ENCODE measurements at places on chromosomes 2 and 18.
A peak's percentile ranks its signal among the peaks of the same experiment; 100 is the strongest.

DNA sequence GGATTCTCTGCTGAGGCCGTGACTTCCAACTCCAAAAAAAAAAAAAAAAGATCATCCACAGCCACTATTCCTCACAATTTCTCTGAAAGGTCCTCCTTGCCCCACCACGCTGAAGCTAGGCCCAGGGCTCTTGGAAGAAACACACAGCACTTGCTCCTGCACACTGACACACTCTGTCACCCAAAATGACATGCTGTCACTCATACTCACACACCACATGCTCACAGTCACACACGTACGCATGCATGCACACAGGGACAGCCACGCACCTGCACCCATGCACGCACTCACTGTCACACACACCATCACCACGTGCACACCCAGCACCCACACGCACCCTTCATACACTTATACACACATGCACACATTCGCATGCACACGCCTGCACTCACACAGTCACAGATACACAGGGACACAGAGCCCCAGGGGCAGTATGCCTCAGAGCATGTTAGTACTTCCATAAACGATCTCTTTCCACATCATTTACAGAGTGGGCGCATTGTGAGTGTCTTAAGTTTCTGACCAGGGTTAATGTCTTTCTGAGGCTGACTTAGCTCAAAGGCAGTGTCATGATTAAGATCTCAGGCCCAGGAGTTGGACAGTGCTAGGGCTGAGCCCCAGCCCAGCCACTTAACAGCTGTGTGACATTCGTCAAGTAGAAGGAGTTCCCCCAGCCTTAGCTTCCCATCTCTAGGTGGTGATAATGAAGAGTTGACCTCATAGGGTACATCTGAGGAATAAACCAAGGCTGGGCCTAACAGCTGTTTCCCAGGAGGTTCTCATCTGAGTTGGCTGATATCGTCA lies 93.4 kb downstream of the GLI2 start:
- DNase-seq, result peak; percentile 20

DNA sequence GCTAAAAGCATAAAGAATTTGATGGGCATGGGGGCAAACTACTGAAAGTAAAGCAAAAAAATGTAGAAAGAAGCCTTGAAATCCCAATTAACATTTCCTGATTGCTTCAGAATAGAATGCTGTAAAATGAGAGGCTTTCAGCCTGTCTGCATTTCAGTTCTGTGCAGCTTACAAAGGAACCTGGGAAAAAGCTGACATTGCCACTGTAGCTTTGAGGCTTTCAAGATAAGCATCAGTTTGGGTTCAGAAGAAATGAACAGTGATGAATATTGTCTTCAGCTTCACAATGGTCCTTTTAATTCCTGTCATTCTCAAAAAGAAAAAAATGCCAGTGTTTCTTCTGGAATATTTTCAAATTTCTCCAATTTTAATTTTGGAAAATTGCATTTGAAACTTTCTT lies 242.7 kb downstream of the LRRTM1 start:
- DNase-seq, result no peak

GRCh38 chr18:78939734-78940494 lies 39.7 kb upstream of the SALL3 start:
- no peak for DNase-seq

DNA sequence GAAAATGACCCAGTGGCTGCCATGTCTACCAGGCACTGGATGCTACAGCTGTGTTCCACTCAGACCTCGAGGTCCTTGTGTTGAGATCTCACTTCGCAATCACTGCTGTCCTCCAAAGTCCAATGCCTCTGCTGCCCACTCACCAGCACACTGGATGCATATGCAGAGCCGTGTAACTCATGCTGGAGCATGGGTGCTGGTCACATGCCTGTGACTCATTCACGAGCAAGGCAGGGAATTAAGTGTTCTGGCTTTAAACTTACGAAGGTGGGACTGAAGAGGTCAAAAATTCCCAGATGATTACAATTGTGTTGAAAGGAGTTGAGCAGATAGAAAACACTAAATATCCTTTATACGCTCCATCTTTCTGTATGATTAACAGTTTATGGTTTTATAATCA lies 417.5 kb downstream of the NUP35 start:
- no peak for DNase-seq

GRCh38 chr18:46294751-46295150 lies 190.6 kb downstream of the HAUS1 start:
- no peak for DNase-seq

DNA sequence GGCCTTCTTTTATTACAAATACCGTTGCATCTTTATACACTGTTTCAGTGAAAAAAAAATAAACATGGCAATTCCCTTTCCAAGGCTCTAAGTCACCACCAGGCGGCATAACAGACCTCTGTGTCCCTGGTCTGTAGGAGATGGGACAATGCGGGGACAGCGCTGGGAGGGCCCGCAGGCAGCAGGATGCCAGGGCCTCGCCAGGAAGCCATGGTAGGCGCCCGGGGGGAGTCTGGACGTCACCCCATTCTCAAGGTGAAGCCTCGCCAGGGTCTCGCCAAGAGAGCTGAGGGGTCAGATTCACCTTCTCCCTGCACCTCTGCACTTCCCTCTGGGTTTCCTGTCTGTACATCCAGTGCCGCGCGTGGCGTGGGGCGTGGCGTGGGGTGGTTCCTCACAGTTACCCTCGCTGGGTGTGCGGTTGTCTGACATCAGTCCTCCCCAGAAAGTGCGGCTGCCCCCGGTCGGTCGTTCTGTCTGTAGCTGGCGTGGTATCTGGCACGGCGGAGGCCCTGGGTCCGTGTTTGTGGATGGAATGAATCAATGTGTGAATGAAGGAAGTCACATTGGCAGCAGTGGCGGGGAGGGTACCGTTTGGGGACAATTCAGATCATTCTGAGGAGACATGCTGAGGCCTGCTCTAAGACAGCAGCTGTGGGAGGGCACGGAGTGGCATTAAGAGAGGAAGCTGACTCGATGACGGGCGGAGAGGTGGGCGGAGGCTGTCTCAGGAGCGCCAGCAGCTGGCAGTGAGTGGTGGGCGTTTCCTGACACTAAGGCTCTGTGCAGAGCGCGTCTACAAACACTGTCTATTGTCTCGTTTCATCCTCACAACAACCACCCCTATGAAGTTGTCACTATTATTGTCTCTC lies 46.0 kb downstream of the LRRFIP1 start:
- DNase-seq, result no peak

GRCh38 chr18:74064510-74064909 lies 83.1 kb downstream of the FBXO15 start:
- no peak for DNase-seq

- DNase-seq, result no peak
Measured at GRCh38 chr2:9519250-9519649, 36.4 kb downstream of the ADAM17 start.

- no peak for DNase-seq
Measured at GRCh38 chr2:203683421-203683820, 23.0 kb upstream of the CD28 start.

DNA sequence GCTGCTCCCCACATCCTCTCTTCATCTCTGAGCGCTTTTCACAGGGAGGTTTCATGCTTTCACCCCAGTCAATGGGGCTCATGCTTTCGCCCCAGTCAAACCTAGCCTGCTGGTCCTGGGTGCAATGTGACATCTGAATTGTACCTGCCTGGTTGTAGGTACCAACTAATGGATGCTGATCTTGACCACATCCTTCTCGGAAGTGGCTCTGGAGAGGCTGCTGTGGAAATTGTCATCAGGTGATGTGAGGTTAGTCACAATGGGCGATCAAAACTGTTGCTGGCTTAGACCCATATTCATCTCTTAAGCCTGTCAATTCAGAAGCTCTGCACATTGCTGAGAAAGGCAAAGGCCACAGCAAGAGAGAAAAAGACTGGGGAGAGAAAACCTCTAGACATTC lies 32.7 kb upstream of the ALKAL2 start:
- DNase-seq, result no peak

DNA sequence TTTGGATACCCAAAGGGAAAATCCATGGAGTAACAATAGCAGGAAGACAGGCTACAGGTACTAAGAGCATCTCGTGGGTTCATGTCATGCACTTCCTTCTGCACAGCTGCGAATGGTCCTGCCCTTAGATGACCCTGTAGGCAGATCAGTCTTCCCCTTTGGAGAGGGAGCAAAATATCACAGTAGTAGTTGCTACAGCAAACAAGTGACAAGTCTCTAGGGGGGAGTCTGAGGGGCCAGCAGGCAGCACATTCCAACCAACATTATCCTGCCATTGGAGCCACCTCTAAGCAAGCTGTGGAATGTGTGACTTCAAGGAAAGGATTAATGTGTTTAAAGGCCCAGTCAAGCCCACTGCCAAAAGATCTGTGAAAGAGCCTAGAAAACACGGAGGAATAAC lies 273.2 kb upstream of the PARD3B start:
- DNase-seq, result peak; percentile 33

DNA sequence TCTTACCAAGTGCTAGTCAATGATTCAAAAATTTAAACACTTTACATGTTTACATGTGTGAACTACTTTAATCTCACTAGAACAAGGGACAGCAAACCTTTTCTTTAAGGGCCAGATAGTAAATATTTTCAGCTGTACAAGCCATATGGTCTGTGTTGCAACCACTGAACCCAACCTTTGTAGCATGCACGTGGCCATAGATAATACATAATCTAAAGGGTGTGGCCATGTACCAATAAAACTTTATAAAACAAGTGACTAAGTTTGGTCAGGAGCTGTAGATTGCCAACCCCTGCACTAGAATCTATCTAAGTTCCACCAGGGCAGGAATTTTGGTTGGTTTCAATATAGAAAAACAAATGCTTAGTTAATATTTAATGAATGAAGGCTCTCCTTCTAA lies 18.4 kb upstream of the SPRED2 start:
- DNase-seq, result no peak

Data from left hindlimb (tissue), 1 donor.